ENCODE measurements at places on chromosomes 13 and 19. TPM values are rescaled to one million over a fixed set of nuclear protein-coding genes. Genes with fewer than 3 reads are reported as not detected.

DNA sequence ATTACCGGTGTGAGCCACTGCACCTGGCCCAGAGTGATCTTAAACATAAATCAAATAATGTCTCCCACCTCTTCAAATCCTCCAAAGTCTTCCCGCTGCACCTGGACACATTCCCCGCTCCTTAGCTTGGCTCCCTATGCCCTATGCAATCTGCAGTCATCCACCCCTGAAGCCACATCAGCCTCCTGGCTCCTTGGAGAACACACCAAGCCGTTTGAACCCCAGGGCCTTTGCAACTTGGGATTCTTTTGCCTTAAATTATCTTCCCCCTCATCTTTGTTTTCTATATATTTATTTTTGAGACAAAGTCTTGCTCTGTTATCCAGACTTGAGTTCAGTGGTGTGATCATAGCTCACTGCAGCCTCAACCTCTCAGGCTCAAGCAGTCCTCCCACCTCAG lies 2.7 kb upstream of the DNAAF3 start:
- no peak for DNase-seq

METTL21C gene
- polyA plus RNA-seq = 0.33 TPM

COL5A3 gene
- polyA plus RNA-seq = 0.68 TPM

DNA sequence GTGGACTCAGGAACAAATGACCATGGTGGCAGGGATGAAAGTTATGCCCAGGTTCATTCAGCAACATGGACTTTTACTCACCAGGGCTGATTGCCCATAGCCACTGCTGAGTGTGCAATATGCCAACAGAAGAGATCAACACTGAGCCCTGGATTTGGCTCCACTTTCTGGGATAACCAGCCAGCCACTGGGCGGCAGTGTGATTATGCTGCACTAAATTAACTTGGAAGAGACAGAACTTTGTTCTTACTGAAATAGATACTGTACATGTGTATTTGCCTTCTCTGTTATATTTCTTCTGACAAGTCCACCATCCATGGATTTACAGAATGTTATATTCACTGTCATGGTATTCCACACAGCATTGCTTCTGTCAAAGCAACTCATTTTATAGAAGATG lies 257.4 kb downstream of the TDRD3 start:
- no peak for DNase-seq

ZNF415 gene
- polyA plus RNA-seq = 28.3 TPM

All from right renal cortex interstitium (tissue), 3 donors.